ENCODE measurements at places on chromosomes 2 and 18. TPM values are rescaled to one million over a fixed set of nuclear protein-coding genes. Genes with fewer than 3 reads are reported as not detected.

Gene WIPF1
- 16.7 TPM for total RNA-seq

Gene FLACC1
- not detected for total RNA-seq

Gene CNDP1
- not detected for total RNA-seq

Gene LTBP1
- total RNA-seq, result 334 TPM

Gene APCDD1
- total RNA-seq, result 20.5 TPM

Gene IL36RN
- total RNA-seq, result not detected

Gene RESP18
- not detected for total RNA-seq

Gene LRRC30
- not detected for total RNA-seq

Gene CFAP65
- total RNA-seq, result not detected

Gene ALPP
- total RNA-seq, result not detected

Gene MAPRE3
- 9.7 TPM for total RNA-seq

Gene TRIM43
- total RNA-seq, result not detected

Gene LAMA3
- 18.1 TPM for total RNA-seq

Gene IGFBP5
- 1,071 TPM for total RNA-seq

Gene LOXHD1
- total RNA-seq, result not detected

Gene LRP1B
- total RNA-seq, result 1.2 TPM

Gene ASPRV1
- 0.26 TPM for total RNA-seq

Gene KIF1A
- 2.7 TPM for total RNA-seq

Gene MARCHF4
- total RNA-seq, result 1.0 TPM

Gene DNER
- total RNA-seq, result 4.8 TPM

Gene SP5
- not detected for total RNA-seq

Gene DNAH6
- under 0.01 TPM for total RNA-seq

Gene RTKN
- 15.7 TPM for total RNA-seq

Gene GKN1
- not detected for total RNA-seq

Gene UNC80
- total RNA-seq, result not detected

Gene MOGAT1
- total RNA-seq, result not detected

Gene SH3RF3
- 21.8 TPM for total RNA-seq

Gene FOXD4L1
- total RNA-seq, result under 0.01 TPM

Gene FAM110C
- 0.16 TPM for total RNA-seq

Gene CEBPZOS
- total RNA-seq, result 15.4 TPM

Gene FOXI3
- not detected for total RNA-seq

Gene CTAGE1
- total RNA-seq, result not detected

Gene PID1
- total RNA-seq, result 34.7 TPM

Gene TLX2
- not detected for total RNA-seq

Gene CRYGD
- not detected for total RNA-seq

Gene GBX2
- total RNA-seq, result 0.78 TPM

Gene ACSL3
- 180 TPM for total RNA-seq

Gene GCG
- total RNA-seq, result not detected

Gene TLK1
- total RNA-seq, result 13.7 TPM

Gene ANO7
- 1.4 TPM for total RNA-seq

Gene RNF103
- 32.4 TPM for total RNA-seq

Gene UGT1A10
- not detected for total RNA-seq

Gene CASP10
- total RNA-seq, result 0.88 TPM

Gene KIAA2012
- not detected for total RNA-seq

Gene CYS1
- total RNA-seq, result 0.39 TPM

Gene CCDC102B
- total RNA-seq, result 18.3 TPM

Gene LIPG
- 2.5 TPM for total RNA-seq

Gene KLHL30
- total RNA-seq, result not detected

Gene NT5DC4
- total RNA-seq, result not detected

Gene MAP4K4
- 83.9 TPM for total RNA-seq

Gene CRYBA2
- not detected for total RNA-seq

All from epithelial cell of alveolus of lung (primary cell).